ENCODE measurements at places on chromosomes 2 and 18. TPM values are rescaled to one million over a fixed set of nuclear protein-coding genes. Genes with fewer than 3 reads are reported as not detected.

- H3K4me1 ChIP-seq = peaks cover 18% of the 10 kb centered on the region
- no peak for DNase-seq
- no peaks in the 10 kb centered on the region for H3K27me3 ChIP-seq
Observed at GRCh38 chr2:149330127-149331022, at the start of gene LYPD6. TSS of gene LYPD6 (plus strand) at chr2:149330587. CDS start at chr2:149437709, 107,122 bp downstream.

HOXD11 gene
- not detected for total RNA-seq

GRCh38 chr2:16635791-16636699, 29.6 kb downstream of the CYRIA start:
- DNase-seq = no peak
- H3K36me3 ChIP-seq = no peaks in the 10 kb centered on the region
- H3K4me3 ChIP-seq = no peak overlapping the region
- H3K27me3 ChIP-seq = no peaks in the 10 kb centered on the region

GRCh38 chr2:156915332-156915731, 342.2 kb upstream of the GALNT5 start:
- no peak overlapping the region for H3K27ac ChIP-seq
- no peak for DNase-seq
- H3K36me3 ChIP-seq = no peaks in the 10 kb centered on the region
- no peak overlapping the region for H3K4me3 ChIP-seq

DNA sequence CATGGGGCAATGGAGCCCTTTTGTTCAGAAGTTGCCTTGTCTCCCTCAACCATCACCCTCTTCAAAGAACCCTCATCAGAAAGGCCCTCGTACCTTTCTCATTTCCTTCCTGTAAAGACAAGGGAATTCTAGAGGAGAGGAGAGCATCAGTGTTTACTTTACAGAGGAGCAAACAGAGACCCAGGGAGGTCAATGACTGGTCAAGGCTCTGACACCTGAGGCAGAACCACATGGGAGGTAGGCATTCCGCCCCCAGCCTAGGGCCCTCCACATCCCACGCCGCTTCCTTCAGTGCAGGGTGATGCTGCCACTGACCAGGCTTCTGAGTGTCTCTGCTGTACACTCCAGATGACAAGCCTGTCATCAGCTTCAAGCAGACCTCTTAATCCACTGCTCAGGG, 104.7 kb downstream of the NRP2 start:
- no peak overlapping the region for H3K4me3 ChIP-seq
- no peaks in the 10 kb centered on the region for H3K27me3 ChIP-seq
- no peak overlapping the region for H3K27ac ChIP-seq
- no peaks in the 10 kb centered on the region for H3K4me1 ChIP-seq
- H3K36me3 ChIP-seq = no peaks in the 10 kb centered on the region
- DNase-seq = no peak

ZBTB7C gene
- 9.6 TPM for total RNA-seq

DNA sequence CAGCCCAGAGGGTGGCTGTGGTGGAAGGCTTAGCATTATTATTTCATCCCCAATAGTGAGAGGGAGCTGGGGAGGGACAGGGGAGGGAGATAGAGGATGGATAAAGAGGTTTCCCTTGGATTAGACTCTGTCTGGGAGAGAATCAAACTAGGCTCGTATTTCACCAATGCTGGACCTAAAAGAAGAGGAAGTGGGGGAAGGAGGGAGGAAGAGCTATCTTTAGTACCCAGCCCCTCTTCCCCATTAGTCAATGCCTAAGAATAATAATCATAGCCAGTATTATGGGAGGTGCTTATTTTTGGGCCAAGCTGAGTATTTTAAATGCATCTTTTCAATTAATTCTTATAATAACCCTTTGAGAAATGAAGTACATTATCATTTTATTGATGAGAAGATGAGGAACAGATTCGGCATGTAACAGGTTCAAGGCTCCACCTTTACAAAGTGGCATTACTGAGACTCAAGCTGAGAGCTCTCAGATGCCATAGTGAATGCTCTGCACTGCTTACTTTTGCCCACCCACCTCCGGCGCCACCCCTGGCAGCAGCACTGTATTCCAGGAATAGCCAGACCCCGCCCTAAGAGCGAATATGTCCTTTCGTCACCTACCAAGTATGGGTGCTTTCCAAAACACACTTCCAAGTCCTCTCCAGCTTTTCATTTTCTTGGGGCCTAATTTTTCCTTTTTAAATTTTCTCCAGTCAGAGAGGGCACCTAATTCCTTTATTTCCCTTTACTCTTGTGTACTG, 21.0 kb downstream of the PAX8 start:
- H3K36me3 ChIP-seq = no peaks in the 10 kb centered on the region
- no peak for DNase-seq
- peak overlapping the region; percentile 20 for H3K27ac ChIP-seq
- H3K4me3 ChIP-seq = no peak overlapping the region
- no peaks in the 10 kb centered on the region for H3K27me3 ChIP-seq

RAB6D gene
- total RNA-seq = not detected

GRCh38 chr2:45307147-45307546, 297.9 kb upstream of the SIX2 start:
- no peaks in the 10 kb centered on the region for H3K4me1 ChIP-seq
- no peaks in the 10 kb centered on the region for H3K27me3 ChIP-seq
- no peak overlapping the region for H3K27ac ChIP-seq
- H3K36me3 ChIP-seq = no peaks in the 10 kb centered on the region
- H3K4me3 ChIP-seq = no peak overlapping the region

DNA sequence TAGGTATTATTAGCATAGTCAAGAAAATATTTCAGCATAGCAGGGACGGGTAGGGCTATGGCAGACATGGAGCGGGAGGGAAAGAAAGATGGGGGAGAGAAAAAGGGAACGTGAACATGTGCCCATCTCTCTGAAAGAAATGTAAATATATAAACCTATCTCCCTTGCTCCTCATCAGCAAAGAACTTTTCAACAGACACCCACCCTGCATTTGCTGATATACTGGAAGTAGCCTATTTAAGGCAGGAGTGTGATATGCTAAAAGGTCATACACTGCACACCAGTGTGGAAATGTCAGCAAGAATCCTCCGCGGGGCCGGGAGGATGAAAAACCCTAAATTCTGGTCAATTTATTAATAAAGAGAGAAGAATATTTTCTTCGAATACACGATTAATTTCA, 1.7 kb downstream of the MBOAT2 start:
- no peaks in the 10 kb centered on the region for H3K27me3 ChIP-seq
- H3K4me3 ChIP-seq = no peak overlapping the region
- H3K4me1 ChIP-seq = peaks cover 37% of the 10 kb centered on the region
- no peaks in the 10 kb centered on the region for H3K36me3 ChIP-seq

GRCh38 chr18:63131106-63131958, 188.2 kb downstream of the BCL2 start:
- no peaks in the 10 kb centered on the region for H3K27me3 ChIP-seq
- H3K4me3 ChIP-seq = peak overlapping the region; percentile 3
- peak; percentile 36 for DNase-seq

CIB4 gene
- total RNA-seq = not detected

DNA sequence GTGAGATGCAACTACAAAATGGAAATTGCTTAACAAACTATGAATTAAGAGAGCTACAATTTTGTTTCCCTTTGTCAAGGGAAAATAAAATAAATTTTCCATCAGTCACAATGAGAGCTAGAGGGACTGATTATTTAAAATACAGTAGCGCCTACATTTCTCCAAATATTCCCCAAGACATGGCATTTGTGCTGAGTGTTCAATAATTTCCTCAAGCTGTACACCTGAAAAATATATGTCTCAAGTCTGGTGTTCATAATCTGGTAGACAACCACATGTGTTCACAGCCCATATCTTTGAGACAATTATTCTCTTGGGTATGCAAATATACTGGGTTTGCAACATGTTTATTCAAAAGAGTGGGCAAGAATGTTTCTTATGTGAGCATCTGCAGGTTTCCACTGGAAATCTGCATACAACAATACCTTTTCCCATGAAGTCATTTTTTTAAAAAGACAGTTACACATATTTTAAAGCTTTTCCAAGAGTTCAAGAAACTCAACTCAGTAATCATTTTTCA, 240.1 kb upstream of the VRK2 start:
- H3K4me3 ChIP-seq = no peak overlapping the region
- no peaks in the 10 kb centered on the region for H3K36me3 ChIP-seq
- H3K4me1 ChIP-seq = no peaks in the 10 kb centered on the region
- no peak for DNase-seq

TBR1 gene
- total RNA-seq = not detected

DNA sequence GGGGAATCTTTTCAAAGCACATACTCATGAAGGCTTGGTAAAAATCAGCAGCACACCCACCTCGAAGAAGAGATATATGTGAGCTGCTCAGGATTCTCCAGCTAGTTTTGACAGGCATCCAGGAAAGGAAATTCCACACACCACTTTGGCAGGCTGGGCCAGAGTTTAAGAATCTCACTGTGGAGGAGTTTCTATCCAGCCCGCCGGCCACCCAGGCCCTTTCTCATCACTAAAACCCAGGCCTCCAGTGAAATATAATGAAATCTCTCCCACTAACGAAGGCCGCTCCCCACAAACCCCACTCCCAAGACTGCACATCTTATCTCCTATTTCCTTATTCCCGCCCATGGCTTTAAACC, 202.0 kb downstream of the GLI2 start:
- H3K36me3 ChIP-seq = no peaks in the 10 kb centered on the region
- peaks cover 94% of the 10 kb centered on the region for H3K4me1 ChIP-seq
- H3K27me3 ChIP-seq = no peaks in the 10 kb centered on the region

SCN7A gene
- 9.0 TPM for total RNA-seq

DNA sequence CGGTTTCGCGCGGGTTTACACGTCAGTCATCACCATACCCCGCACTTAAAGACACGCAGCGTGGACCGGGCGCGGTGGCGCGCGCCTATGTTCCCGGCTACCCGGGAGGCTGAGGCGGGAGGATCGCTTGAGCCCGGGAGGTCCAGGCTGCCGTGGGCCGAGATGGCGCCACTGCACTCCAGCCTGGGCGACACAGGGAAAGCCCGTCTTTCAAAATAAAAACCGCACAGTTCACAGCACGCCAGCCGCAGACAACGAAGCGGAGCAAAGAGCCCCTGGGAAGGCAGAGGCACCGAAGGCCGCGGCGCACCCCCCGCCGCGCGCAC, 328 bp downstream of the DTYMK start:
- no peak for DNase-seq
- H3K27me3 ChIP-seq = no peaks in the 10 kb centered on the region
- H3K27ac ChIP-seq = no peak overlapping the region
- H3K36me3 ChIP-seq = peaks cover 17% of the 10 kb centered on the region
- peak overlapping the region; percentile 100 for H3K4me3 ChIP-seq
- peaks cover 14% of the 10 kb centered on the region for H3K4me1 ChIP-seq

Measured in thoracic aorta (tissue), 2 donors.